ENCODE measurements at places on chromosomes 13 and 19. TPM values are rescaled to one million over a fixed set of nuclear protein-coding genes. Genes with fewer than 3 reads are reported as not detected.
A peak's percentile ranks its signal among the peaks of the same experiment; 100 is the strongest.

Gene BEST2
- not detected for total RNA-seq

DNA sequence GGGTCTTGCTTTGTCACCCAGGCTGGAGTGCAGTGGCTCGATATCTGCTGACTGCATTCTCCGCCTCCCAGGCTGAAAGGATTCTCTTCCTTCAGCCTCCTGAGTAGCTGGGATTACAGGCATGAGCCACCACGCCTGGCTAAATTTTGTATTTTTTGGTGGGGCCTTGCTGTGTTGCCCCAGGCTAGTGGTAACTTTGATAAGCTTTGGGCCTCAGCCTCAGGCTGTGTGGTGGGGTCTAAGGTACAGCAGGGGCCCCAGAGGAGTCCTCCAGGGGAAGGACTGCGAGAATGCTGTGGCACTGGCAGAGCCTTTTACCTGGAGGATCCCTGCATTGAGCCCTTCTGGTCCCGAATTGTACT lies 7.2 kb downstream of the DOT1L start:
- DNase-seq: no peak

GRCh38 chr13:107192289-107192688 lies 624.4 kb upstream of the ARGLU1 start:
- peak; percentile 97 for DNase-seq

DNA sequence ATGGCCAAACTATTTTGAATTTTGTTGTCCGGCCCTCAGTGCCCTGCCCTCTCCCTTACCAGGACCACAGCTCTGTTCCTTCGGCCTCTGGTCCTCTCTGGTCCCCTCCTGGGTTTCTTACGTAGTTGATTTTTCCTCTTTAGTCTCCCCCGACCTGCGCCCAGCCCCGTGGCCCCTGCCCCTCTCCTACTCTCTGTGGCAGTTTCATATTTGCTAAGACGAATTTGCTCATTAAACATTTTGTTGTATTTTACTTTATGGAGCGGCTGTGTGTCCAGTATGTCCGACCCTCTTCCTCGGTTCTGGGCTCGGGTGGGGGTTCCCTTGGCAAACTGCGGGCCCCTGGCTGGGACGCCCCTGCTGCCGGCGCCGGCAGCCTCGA lies 576 bp upstream of the EPN1 start:
- DNase-seq: no peak

GRCh38 chr13:76020421-76020955 lies 384.4 kb downstream of the LMO7 start:
- no peak for DNase-seq

GRCh38 chr13:52994051-52994450 lies 34.6 kb upstream of the OLFM4 start:
- no peak for DNase-seq

- DNase-seq: no peak
Measured at GRCh38 chr19:58218899-58219298, 9.8 kb upstream of the ZNF544 start.

Gene CCDC122
- total RNA-seq: 8.2 TPM

DNA sequence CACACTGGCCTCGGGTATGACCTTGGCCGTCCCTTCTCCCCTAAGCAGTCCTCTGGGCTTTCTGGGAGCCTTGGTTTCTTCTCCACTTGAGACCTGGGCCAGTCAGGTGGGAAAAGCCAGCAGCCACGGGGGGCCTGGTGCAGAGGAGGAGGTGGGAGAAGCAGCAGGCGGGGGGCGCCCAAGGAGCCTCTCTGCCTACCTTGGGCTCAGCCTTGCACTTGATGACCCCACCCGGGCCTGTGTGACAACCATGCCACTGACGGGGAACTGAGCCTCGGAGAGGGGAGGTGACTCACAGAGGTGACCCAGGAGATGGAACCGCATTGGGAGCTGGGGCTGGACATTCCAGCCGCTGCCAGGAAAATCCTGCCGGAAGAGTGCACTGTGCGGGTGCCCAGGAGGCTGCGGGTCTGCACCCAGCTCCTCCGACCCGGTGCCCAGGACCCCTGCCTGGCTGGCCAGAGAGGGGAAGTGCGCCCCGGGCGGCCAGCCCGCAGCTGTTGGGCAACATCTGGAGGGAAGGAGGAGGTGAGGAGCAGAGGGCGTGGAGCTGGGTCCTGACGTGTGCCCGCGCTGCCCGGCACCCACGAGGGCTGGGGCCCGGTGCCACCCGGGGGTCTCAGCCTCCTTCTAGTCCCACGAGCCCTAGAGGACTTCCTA lies 23.4 kb upstream of the SLC7A10 start:
- DNase-seq: no peak

Gene FOSB
- 18.3 TPM for total RNA-seq

GRCh38 chr13:112687836-112688559 lies 1.8 kb upstream of the ATP11A start:
- DNase-seq: no peak

- DNase-seq: no peak
Measured at GRCh38 chr19:29485293-29485692, 40.5 kb upstream of the VSTM2B start.

DNA sequence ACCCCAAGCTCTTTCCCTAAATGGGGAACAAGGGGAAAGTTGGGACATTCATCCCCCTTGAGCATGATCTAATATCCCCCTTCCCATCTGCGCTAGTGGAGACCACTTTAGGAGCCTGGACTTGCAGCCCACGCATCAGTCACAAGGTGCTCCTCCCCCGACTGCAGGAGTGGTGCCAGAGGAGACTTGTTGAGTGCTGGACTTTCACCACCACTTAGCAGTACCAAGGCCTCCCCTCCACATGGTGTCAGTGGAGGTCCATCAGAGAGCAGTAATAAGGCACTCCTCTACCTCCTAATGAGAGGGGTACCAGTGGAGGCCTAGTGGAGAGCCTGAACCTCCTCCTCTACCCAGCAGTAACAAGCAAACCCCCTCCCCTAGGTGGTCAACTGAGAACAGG lies 22.5 kb downstream of the CAB39L start:
- DNase-seq: no peak

DNA sequence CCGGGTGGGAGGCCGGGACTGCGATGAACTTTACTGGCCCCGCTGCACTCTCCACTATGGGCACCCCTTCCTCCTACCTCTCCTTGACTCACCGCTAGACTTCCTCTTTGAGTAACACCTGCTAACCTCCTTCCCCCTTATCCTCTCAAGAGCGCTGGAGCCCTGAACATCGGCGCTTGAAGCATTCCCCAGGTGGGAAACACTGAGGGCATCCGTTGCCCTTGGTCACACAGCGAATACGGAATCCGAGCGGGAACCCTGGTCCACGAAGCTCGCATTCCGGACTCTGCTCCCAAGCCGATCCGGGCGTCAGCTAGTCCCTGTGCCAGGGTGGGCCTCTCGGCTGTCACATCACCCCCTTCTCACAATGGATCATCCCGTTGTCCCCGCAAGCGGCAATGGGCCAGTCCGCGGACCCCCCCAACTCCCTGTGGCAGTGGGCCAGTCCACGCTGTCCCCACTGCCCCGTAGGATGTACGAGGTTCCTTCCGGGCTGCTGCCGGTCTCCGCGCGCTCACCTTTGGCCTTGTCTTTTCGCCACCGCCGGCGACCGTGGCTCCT lies 4.2 kb downstream of the LIPE start:
- no peak for DNase-seq

DNA sequence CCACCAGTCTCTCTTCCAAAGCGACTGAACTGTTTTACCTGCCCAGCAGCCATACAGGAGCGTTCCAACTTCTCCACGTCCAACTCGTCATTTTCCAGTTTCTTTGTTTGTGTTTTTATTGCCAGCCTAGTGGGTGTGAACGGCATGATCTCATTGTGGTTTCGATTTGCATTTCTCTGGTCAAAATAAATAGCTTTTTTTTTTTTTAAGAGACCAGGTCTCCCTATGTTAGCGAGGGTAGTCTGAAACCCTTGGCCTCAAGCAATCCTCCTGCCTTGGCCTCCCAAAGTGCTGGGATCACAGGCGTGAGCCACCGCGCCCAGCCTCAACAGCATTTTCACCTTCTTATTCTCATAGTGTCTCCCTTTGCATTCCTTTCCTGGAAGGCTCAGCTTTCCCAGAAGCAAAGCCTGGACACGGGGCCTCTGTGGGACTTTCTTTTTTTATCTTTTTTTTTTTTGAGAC lies 4.2 kb upstream of the JSRP1 start:
- DNase-seq: peak; percentile 55

- peak; percentile 83 for DNase-seq
Measured at GRCh38 chr13:48159826-48160225, 64.9 kb upstream of the MED4 start.

- peak; percentile 42 for DNase-seq
Measured at GRCh38 chr13:112643759-112644459, 45.9 kb upstream of the ATP11A start.

GRCh38 chr19:17687141-17687856 lies 855 bp downstream of the UNC13A start:
- no peak for DNase-seq

Gene NXNL1
- total RNA-seq: not detected

Gene FGF21
- not detected for total RNA-seq

DNA sequence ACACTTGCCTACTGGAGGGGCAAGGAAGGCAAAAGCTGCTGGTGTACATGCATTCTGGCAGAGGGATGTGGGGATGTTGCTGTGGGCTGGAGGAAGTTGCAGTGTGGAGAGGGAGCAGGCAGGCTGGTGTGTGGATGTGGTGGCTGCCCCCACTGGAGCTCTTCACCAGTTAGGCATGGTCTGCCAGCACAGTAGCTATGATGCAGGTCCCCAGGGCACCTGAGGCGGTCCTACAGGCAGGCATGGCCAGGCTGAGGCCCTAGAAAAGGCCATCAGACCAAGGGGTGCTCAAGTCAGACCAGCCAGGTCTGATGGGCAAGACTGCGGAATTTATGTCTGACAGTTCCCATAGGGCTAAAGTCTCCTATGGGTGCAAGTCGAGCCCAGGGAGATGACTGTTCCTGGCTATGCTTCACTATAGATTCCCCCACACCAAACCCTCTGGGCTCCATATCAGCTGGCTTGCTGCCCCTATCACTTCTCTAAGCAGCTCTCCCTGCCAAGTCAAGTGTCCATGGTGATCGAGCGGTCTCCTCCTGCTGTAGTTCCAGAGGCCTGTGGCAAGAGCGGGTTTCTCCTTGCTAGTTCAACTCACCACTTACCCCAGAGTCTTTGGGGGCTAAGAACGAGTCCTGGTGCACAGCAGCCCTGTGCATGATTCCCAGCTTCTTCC lies 473.1 kb downstream of the TDRD3 start:
- DNase-seq: no peak

GRCh38 chr13:94263038-94263437 lies 216.4 kb downstream of the DCT start:
- DNase-seq: no peak

Gene CGB2
- 1.0 TPM for total RNA-seq

- DNase-seq: peak; percentile 97
Measured at GRCh38 chr13:80235166-80235966, 105.6 kb downstream of the SPRY2 start.

Gene TMPRSS9
- not detected for total RNA-seq

Gene KIR2DL3
- not detected for total RNA-seq

- DNase-seq: no peak
Measured at GRCh38 chr19:47370045-47370611, 21.0 kb downstream of the DHX34 start.

GRCh38 chr13:68714292-68714691 lies 1393.3 kb upstream of the ATXN8OS start:
- DNase-seq: no peak

DNA sequence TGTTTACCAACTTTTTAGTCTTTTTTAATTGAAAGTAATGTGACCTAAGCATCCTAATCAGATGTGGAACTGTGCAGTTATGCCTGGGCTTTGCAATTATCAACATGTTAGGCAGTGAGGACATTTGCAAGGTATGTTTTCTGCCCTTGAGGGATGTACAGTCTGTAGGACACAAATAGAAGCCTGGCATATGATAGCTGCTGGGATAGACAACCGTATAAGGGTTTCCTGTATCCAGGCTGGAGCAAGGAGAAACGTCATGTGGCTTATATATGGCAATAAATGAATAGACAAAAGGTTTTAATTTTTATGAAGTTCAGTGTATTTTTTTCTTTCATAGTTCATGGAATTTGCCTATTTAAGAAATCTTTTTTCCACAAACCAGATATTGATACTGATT lies 2.0 kb upstream of the VPS36 start:
- DNase-seq: no peak

GRCh38 chr19:49067554-49067953 lies 2.9 kb upstream of the NTF4 start:
- DNase-seq: no peak

DNA sequence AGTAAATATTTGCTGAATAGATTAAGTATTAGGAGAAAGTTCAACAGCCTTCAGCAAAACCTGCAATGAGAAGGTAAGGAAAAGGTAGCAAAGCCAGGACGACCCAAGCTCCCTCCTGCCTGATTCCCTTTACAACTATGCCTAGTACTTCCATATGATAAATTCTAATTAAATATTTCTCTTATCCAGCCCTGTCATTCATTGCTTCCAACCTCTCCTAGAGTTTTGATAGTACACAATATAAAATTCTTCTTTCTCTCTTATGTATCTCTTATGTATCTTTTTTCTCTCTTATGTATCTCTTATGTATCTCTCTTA lies 187.2 kb downstream of the DCT start:
- no peak for DNase-seq

DNA sequence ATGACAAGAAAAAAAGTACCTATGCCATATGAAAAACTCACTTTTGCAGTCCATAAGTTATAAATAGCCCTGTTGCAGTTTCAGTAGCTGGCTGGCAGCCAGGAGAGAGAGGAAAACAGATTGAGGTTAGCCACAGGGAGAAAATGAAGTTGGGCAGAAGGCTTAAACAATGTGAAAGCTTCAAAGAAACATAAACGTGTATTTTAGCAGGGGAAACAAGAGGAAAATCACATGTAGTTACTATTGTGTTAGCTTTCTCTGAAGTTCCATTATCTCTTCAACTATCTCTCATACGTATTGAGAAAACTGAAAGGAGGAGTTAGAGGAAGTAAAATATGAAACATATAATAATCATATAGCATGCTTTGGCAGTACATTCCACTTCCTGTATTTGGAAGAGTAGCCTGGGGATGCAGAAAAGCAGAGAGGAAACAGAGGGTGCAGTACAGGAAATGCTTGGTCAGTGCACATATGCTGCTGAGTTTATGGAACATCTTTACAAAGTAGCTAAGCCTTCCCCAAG lies 1551.1 kb downstream of the EFNB2 start:
- DNase-seq: peak; percentile 69

DNA sequence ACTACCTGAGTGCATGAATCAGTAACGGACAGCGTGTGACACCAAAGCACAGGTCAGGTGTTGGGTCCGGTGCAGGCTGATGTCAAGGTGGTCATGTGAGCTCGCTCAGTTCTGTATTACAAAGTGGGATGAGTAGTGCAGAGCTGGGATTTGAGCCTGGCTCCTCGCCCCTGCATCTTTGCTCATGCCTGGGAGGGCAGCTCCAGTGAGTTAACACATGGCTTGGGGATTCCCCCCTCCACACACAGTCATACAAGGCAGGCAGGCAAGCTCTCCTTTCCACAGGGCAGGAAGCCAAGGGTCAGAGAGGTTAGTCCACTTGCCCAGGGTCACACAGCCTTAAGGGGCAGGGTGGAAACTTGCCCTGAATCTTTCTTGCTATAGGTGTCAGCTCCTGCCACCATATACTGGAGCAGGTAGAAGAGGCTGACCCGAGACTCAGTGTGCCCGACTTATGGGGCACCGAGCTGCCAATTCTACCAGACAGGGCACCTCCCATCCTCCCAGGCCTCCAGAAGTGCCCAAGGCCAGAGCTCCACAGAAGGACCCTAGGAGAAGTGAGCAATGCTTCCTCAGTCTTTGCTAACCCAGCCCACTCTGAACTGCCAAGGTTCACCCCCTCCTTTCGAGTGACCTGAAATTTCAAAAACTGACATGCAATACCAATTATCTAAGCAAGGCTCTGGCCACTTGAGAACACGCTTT lies 35.4 kb downstream of the ZNF787 start:
- DNase-seq: peak; percentile 23

Gene EVI5L
- 10.8 TPM for total RNA-seq

- peak; percentile 10 for DNase-seq
Measured at GRCh38 chr13:51360489-51360888, 21.0 kb downstream of the SERPINE3 start.

All from renal cortical epithelial cell (primary cell).